NK-92 treated with Interleukin-12 subunit alpha and Interleukin-12 subunit beta, amount 100 ng/mL, for 24 hours (cell line): ENCODE measurements at places on chromosomes 11 and 22.

- no peak for DNase-seq
These were observed 55.1 kb downstream of the CEP164 start for GRCh38 chr11:117382746-117383145.

DNA sequence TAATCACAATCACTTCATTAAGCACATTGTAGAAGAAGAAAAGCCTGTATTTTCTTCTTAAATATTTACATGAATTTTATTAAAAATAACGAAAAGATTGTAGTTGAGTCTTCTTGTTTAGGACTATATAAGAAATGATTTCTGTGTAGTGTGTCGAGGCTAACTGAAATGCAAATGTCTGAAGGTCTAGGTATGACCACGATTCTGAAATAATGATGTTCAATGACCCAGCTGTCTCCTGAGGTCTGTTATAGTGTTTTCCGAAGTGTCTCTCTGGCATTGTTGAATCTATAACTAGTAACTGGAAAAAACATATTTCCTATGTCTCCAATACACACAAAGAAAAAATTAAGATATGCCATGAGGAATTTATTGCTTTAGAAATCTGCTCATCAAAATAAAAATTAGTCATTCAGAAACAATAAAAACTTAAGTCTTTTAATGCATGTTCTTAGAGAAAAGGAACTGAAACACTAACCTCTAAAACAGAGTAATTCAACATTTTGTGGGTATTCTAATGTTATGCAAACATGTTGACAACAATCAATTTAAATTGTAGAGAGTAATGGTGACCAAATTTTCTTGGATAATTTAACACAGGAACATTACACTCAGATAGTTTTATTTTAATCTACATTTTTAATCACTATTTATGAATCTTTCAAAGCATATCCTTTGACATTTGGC lies 55.0 kb downstream of the CASP12 start:
- DNase-seq, result no peak

DNA sequence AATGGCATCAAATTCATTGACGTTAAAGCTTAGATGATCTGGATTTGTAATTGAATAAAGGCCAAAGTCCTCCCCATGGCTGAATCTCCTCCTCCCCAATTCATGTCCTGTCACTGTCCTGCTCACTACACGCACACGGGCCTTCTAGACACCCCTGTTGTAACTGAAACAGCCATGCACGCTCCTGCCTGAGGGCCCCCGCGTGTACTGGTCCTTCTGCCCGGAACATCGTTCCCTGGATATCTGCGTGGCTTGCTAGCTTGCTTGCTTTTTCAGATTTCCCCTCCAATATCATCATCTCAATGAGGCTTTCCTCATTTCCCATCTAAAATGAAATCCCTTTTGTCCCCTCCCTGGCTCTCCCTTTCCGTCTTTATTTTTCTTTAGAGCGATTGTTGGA lies 15.3 kb downstream of the PKNOX2 start:
- no peak for DNase-seq

DNA sequence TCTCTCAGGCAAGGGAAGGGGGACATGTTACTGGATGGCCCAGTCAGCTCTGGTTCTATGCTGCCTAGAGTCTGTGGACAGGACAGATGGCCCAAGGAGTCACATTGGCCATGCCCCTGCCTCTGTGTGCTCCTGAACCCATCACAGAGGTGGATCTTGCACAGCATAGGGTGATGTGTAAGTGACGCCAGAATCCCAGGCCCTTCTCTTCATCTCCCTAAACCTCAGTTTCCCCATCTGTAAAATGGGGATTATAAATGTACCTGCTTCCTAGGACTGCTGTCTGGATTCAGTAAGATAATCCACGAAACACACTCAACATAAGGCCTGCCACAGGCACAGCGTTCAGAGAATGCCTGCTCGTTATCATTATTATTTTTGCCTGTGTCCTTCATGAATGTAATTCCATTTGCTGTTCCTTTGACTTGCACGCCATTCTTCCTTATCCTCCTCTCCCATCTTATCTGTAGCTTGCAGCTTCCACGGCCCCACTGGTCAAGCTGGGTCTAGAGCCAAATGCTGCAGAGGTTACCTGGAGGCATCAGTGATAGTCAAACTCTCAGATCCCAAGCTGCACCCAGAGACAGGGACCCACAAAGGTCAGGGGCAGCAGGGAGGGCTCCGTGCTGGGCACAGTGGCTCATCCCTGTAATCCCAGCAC lies 207.0 kb downstream of the MN1 start:
- no peak for DNase-seq

DNA sequence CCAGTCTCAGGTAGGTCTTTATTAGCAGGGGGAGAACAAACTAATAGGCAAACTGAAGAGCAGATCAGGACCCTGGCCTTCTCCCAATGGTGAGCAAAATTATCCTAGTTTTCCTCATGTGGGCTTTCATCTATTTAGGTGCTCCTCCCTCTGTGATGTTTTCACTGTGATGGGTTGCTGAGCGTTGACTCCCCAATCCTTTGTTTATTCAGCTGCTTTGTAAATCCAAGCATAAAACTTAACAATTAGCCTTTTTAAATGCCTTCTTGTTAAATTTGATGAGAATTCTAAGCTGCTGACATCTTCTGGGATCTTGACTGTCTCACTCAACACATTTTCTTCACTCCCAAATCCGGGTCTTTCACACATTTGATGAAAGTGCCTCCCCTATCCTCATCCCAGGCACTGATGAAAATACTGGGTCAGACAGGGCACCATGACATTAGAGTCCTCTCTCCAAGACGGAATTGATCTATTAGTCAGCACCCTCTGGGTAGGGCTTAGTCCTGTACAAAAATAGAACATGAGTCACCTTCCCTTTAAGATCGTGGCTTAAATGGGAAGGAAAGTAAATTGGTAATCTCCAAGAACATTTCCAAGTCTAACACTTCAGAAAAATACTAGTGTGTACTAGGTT lies 199.3 kb upstream of the ISX start:
- no peak for DNase-seq

DNA sequence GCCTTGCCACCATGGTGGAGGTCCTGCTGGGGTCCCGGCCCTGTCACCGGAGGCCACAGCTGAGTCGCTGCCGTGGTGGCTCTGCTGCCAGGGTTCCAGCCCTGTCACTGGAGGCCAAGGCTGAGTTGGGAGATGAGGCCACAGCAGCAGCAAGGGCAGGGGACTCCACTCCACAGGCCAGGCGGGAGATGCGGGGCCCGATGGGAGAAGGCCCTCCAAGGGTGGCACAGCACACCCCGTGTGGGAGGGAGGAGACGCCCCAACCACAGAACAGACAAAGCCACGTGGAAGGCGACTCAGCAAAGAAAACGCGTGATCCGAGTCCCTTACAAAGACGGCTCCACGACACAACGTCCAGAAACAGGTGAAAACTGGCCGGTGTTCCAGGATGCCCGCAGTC lies 159.3 kb downstream of the BRD1 start:
- DNase-seq, result no peak

GRCh38 chr11:64100360-64100759 lies 64.6 kb downstream of the FLRT1 start:
- no peak for DNase-seq

DNA sequence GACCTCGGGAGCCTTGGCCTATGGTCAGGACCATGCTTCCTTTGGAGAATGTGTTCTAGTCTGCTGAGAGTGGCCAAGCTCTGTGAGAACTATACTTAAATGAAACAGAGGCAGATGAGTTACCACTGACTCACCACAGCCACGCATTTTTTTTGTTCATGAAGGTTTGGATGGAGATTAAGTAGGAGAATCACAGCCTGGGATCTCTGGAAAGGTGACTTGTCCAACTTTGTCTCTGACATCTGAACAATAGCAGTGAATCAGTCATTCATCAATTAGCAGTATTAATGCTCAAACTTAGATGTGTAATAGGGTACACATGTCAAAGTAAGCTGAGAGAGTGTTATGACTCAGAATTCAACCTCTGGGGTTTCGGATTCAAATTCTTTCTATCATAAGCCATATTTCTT lies 100.7 kb upstream of the ANO3 start:
- DNase-seq, result no peak

DNA sequence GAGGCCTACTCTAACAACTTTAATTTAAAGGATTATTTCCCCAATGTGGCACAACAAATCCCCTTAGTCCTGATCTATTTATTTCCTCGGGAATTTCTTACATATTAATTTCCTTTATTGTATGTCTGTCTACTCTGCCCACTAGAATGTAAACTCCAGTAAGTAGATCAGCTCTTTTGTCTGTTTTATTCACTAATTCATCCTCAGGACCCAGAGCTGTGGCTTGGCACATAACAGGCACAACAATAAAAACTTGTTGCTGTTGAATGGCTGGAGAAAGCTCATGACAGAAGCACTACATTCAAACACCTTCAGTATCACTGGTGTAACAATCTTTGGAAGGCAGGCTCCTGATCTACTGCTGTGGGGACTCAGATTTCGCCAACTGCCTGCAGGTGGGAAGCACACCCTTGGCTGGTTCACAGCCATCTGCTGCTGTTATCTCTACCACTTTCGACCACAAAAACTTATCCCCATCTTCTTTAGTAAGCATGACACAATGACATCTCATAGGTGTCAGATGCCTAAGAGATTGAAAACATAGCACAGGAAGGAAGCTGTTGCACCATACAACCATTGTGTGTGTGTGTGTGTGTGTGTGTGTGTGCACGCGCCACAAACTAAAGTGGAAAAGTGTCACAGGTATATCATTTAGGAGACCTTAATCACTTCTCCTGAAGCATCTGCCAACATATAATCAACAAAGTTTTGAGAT lies 11.9 kb downstream of the HIRA start:
- peak; percentile 19 for DNase-seq

- no peak for DNase-seq
These were observed 13.5 kb downstream of the SOX10 start for GRCh38 chr22:37970864-37971263.

GRCh38 chr11:24837112-24837511 lies 340.3 kb downstream of the LUZP2 start:
- no peak for DNase-seq

- no peak for DNase-seq
These were observed 261.1 kb downstream of the SBF2 start for GRCh38 chr11:10032935-10033334.

- no peak for DNase-seq
These were observed 55.1 kb downstream of the RBMXL2 start for GRCh38 chr11:7143908-7144307.

DNA sequence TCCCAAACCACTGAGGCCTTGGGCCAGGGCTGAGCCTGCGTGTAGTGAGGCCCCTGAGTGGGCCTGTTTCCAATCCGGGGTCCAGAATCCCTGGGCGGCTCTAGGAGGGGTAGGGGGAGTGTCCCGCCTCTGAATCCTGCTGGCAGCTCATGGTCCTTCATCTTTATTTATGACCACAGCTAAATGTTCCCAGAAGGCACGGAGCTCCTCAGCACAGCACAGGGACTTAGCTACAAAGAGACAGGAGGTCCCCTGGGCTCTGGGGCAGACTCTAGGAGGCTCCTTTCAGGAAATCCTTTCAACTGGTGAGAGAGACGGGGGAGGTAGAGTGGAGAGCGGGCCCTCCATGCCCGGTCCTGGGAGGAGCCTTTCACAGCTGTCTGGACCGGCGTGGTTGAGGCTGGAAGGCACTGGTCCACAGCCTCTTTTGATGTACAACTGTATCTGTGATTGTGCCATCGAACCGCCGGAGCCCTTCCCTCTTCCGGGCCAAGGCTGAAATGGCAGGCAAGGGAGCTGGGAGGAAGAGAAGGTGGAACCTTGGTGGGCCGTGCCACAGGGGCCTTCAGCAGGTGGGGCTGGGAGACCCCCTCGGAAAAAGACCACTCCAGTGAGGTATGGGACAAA lies 46.8 kb downstream of the SCUBE1 start:
- no peak for DNase-seq

- DNase-seq, result no peak
These were observed 32.7 kb downstream of the ZNF143 start for GRCh38 chr11:9493492-9493891.

GRCh38 chr11:83523676-83524075 lies 237.5 kb upstream of the CCDC90B start:
- no peak for DNase-seq

GRCh38 chr22:39332441-39333064 lies 13.1 kb upstream of the RPL3 start:
- DNase-seq, result no peak

GRCh38 chr11:45180179-45180847 lies 33.9 kb downstream of the PRDM11 start:
- DNase-seq, result no peak

GRCh38 chr11:68773521-68774193 lies 22.3 kb upstream of the TESMIN start:
- DNase-seq, result no peak

DNA sequence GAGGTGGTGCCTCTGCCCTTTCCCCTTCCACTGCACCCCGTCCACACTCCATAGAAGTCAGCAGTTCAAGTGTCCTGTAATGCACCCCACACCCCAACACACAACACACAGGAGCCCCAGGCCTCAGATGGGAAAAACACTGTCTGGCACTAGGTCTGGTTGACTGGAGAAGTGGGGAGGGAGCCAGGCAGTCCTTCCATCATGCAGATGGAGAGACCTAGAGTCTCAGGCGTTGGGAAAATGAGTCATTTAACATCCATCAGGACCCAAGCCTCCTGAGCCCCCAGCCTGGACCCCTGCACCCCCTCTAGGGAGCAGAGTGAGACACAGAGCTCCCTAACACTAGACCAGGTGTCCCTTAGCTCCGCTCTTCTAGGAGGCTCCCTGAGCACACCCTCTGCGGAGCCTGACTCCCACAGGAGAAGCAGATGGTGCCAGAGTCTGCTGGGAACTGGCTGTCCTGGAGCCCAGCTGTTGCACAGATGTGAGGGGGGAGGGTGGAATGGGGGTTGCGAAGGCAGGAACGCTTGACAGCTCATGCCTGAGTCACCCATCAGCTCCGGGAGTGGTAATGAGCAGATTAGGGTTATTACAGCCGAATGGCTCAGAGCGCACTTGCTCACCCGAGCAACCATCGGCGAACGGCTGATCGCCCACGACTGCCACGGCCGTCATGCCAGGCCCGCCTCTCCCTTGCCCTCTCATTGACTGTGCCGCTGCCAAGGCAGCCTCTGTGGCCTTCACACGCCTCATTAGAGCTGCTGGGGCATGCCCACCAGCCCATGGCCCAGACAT lies 22.1 kb upstream of the SYT7 start:
- DNase-seq, result no peak

GRCh38 chr22:48491451-48491941 lies 1336.2 kb downstream of the BRD1 start:
- no peak for DNase-seq

DNA sequence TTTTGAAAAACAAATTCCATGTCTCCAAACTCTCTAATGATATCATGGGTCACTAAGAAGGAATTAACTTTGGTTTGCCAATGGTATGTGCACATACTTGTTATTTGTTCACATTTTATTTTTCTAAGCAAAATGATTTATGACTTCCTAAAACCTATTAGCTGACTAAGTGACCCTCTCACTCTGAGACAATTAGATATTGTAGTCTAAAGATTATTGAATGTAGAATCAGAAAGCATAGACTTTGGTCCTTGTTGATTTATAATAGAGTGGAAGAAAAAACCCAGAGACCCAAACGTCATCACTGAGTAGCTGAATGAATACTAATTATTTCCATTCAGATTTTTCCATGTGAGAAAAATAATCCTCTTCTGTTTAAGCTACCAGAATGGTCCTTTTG lies 243.5 kb upstream of the ANO3 start:
- no peak for DNase-seq

GRCh38 chr11:86415026-86415425 lies 40.3 kb downstream of the CCDC81 start:
- no peak for DNase-seq
